Right cardiac atrium (tissue), 5 donors: ENCODE measurements at places on chromosomes 4 and X. TPM values are rescaled to one million over a fixed set of nuclear protein-coding genes. Genes with fewer than 3 reads are reported as not detected.

GRCh38 chrX:72048510-72049455 is 82.9 kb downstream of the RTL5 start:
- no peak for DNase-seq

GRCh38 chr4:23911675-23912455 is 22.0 kb upstream of the PPARGC1A start:
- DNase-seq, result no peak

DNA sequence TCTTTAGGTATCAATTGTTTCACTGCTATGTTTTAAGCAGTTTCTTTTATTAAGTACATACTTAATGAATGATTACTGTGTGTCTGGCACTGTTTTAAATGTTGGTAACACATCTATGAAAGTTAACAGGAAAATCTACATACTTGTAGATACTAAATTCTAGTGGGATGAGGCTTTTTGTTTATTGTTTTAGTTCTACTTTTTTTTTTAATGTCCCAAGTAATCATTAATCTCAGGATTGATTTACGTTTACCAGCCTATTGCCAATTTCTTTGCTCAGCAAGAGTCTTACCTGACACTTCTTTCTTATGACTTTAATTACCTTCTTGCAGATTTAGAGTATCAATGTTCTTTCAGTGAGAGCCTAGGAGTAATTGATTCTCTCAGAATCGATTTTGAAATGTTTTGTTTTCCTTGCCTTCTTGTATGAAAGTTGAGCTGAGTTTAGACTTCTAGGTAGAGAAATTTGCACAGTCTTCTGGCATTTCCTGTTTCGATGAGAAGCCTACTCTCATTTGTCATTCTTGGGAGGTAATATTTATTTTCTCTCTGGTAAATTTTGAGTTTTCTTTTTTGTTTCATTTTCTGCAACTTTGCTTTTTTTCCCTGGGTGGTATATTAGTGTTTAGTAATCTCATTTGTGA is 235.2 kb upstream of the ANKRD50 start:
- DNase-seq, result no peak

- DNase-seq, result no peak
Observed at GRCh38 chr4:151829309-151829708, 68.5 kb upstream of the GATB start.

- DNase-seq, result no peak
Observed at GRCh38 chr4:177371461-177371860, 61.8 kb downstream of the NEIL3 start.

- DNase-seq, result no peak
Observed at GRCh38 chrX:29858714-29859113, 356.6 kb upstream of the MAGEB2 start.

SYP gene
- total RNA-seq, result 3.1 TPM

MAGEA10 gene
- total RNA-seq, result not detected

AMMECR1 gene
- 1.7 TPM for total RNA-seq

GLOD5 gene
- total RNA-seq, result not detected

RPS6KA6 gene
- 2.6 TPM for total RNA-seq
